GM19239 (cell line): ENCODE measurements at places on chromosomes 2 and 18.
A peak's percentile ranks its signal among the peaks of the same experiment; 100 is the strongest.

- DNase-seq: no peak
Observed at GRCh38 chr18:3358310-3358709, 91.7 kb upstream of the TGIF1 start.

- DNase-seq: no peak
Observed at GRCh38 chr2:4357121-4357520, 653.7 kb downstream of the DCDC2C start.

DNA sequence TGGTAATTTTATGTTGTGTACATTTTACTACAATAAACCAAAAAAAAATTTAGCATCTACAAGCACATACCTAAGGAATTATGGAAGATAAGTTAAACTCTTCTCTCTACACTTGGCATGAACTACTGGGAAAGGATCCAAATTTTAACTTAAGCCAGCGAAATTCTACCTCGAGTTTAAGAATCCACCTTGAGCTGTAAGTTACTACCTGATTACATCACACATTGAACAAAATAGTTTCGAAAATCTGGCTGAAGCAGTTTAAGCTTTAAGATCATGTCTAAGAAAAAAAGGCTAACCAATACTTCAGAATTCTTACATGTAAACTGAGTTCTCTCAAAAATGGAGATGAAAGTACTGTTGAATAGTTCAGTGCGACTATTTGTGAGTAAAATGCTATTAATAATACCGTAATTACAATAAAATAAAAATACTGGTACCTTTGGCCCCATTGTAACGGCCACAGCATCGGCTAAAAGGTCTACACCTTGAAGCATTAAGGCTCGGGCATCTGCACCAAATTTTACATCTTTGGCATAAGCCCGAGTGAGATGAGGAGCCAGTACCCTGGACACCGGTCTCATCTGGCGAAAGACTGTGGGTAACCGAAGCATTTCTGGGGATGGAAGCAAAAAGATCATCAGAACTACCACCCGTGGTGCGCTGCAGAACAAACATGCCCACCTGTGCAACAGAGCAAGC is 1.3 kb downstream of the HSPD1 start:
- no peak for DNase-seq

DNA sequence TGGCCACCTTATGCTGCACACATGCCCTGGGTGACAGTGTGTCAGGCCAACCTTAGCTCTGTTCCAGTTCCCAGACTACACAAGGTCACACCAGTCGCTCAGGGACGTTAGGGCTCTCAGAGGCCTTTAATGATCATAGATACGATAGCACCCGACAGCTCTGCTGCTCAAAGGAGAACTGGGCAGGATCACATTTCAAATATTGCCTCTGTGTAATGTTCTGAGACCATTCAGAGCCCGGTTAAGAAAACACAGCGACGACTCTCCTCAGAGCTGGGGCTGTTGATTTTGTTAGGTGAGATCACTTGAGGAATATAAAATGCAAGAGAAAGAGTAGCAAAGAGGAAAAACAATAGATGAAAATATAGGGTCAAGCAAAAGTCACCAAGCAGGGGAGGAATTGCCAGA is 166.6 kb upstream of the TANK start:
- DNase-seq: no peak

- DNase-seq: no peak
Observed at GRCh38 chr2:181444654-181445053, 12.5 kb upstream of the ITGA4 start.

- no peak for DNase-seq
Observed at GRCh38 chr2:8662239-8662879, 19.5 kb upstream of the ID2 start.

GRCh38 chr18:47100212-47100831 is 50.0 kb downstream of the HDHD2 start:
- DNase-seq: peak; percentile 25

DNA sequence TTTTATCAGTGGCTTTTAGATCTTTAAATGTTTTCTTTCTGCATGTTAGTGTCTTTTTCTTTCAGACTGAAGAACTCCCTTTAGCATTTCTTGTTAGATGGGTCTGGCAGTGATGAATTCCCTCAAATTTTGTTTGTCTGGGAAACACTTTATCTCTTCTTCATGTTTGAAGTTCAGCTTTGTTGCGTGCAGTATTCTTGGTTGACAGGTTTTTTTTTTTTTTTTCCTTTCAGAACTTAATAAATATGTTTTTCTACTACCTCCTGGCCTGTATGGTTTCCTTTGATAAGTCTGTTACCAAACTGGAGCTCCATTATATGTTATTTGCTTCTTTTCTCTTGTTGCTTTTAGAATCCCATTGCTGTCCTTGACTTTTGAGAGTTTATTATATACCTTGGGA is 89.8 kb upstream of the ACKR3 start:
- DNase-seq: no peak

DNA sequence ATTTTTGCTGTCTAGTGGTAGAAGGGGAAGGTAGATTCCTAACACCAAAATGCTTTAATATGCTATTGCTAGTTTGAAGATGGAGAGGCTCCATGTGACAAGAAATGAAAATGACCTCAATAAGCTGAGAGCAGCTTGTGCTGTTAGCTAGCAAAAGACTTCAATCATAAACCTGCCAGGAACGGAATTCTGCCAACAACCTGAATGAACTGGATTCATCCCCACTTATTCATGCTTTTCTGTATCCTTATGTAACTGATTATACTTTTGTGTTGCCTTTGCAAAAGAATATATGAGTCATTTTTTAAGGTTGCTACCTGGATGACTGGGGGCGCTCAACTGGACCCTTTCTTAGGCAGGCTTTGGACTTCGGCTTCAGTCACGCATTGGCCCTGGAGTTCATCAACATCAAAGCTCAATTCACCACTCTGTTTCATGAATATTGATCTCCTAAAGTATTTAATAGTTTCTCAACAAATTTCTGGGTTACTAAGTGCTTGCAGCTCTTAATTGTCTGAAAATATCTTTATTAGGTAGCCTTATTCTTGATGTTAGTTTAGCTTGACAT is 97.5 kb upstream of the KCNJ3 start:
- DNase-seq: no peak

GRCh38 chr2:98872526-98872925 is 63.5 kb downstream of the CRACDL start:
- DNase-seq: no peak

GRCh38 chr2:9877026-9877425 is 33.8 kb downstream of the TAF1B start:
- DNase-seq: no peak

- no peak for DNase-seq
Observed at GRCh38 chr2:40289771-40290404, 162.0 kb downstream of the SLC8A1 start.

GRCh38 chr18:57866355-57866754 is 63.2 kb upstream of the ATP8B1 start:
- no peak for DNase-seq

DNA sequence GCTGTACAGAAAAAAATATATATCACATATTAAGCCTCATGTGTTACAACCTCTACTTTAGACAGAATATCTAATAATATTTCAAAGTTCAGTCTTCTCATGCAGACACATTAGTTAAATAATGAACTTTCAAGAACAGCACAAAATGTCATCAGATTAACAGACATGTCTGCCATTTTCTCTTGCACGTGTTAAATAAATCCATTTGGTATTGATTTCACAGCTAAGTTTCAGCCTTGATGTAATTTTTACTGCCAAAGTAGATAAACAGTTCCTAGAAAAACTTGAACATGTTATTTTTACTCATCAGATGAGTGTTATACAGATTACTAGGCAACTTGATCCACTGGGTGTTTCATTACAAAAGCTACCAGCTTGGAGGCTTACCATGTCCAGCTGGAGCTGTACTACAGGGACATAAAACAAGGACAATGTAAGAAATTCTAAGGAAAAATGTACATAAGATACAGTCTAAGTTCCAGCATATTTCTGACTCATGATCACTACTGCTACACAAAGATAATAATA is 290.7 kb upstream of the DDX18 start:
- DNase-seq: no peak

GRCh38 chr2:181586569-181587081 is 70.3 kb downstream of the CERKL start:
- peak; percentile 19 for DNase-seq

DNA sequence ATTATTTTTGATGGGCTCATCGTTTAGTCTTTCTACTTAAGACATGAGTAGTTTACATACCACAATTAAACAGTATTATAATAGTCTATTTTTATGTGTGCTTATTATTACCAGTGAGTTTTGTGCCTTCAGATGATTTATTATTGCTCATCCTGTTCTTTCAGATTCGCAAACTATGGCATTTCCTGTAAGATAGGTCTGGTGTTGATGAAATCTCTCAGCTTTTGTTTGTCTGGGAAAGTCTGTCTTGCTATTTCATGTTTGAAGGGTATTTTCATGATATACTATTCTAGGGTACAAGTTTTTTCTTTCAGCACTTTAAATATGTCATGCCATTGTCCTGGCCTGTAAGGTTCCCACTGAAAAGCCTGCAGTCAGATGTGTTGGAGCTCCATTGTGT is 101.3 kb downstream of the DNAH7 start:
- no peak for DNase-seq

DNA sequence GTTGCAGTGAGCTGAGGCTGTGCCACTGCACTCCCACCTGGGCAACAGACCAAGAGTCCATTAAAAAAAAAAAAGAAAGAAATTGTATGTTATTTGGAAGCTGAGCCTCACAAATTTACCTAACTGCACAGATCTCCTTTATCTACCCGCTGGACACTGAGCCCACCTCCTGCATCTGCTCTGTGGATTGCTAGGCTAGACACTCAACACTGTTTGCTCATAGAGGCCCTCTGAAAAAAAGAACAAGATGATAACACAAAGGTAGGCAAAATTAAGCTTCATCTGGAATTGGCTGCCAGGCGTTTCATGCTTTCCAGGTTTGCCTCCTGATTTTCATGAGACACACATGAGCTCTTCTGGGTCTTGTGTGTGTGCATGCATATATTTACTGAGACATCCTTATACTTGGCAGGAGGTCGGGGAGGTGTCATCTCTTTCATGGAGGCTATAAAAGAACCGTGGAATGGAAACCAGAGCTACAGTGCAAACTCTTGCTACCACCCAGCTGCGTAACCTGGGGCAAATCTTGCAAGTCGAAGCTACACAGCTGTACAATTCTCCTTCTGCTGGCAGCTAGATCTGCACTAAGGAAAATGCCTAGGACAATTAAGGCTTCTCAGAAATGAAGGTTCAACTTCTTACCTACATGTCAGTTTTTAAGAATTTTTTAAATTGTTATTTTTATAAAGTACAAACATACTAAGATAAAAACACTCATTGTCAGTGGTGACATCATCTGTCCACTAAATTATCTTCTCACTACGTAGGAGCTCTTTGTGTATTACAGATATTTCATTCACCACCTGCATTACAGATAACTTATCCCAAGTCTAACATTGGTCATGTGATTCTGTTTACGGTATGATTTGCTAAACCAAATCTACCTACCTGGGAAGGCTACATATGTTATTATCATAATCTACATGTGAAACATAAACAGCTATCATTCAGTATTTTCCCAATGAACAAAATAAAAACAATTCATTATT is 63.1 kb downstream of the CABYR start:
- DNase-seq: no peak

DNA sequence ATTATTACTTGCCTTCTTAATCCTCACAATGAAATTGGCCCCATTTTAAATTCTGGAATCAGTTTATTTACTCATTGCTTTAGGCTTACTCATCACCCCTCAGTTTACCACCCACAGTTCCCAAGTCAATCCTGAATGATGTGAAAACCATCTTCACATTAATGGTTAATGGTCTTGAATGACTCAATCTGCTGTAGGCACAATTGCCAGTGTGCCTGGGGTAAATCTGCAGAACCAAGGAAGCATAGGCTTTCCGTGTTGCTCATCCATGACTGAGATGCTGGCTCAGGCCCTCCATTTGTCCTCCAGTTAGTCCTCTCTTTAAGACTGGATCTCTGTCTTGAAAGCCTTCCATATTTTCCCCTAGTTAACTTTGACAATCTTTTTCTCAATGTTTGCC is 164.5 kb downstream of the PMAIP1 start:
- no peak for DNase-seq

- no peak for DNase-seq
Observed at GRCh38 chr2:61380056-61380881, 90.6 kb downstream of the USP34 start.

DNA sequence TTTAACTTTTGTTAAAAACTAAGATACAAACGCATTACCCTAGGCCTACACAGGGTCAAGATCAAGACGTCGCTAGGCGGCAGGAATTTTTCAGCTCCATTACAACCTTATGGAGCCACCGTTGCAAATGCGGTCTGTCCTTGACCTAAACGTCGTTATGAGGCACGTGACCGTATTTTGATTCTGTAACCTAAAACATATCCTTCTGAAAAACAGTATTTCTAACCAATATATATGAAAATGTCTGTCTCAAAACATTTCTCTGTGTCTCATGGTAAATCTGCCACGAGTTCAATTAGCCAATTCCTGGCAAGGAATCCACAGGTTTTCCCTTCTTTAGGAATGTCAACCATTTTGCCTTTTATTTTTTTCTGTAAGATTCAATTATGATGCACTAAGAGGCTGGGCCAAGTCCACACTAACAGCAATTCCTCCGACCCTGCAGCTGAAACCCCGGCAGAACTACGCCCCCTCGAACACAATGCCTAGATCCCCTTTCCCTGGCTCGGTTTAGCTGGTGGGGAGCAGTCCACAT is 1.7 kb downstream of the RTN4 start:
- DNase-seq: no peak
